ENCODE measurements at places on chromosomes 3 and 15.

- DNase-seq = no peak
Observed at GRCh38 chr3:117485841-117486240, 776.3 kb downstream of the TUSC7 start.

DNA sequence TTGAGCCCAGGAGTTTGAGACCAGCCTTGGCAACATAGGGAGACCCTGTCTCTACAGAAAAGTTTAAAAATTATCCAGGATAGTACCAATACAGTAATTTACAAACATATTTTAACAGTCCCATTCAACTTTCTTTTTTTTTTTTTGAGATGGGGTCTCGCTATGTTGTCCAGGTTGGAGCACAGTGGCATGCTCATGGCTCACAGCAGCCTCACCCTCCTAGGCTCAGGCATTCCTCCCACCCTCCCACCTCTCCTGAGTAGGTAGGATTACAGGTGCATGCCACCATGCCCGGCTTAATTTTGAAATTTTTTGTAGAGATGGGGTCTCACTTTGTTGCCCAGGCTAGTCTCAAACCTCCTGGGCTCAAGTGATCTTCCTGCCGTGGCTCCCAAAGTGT is 12.5 kb upstream of the MAP6D1 start:
- no peak for DNase-seq

- no peak for DNase-seq
Observed at GRCh38 chr15:54289590-54290136, 311.4 kb downstream of the UNC13C start.

GRCh38 chr3:76242886-76243753 is 457.8 kb upstream of the ZNF717 start:
- no peak for DNase-seq

DNA sequence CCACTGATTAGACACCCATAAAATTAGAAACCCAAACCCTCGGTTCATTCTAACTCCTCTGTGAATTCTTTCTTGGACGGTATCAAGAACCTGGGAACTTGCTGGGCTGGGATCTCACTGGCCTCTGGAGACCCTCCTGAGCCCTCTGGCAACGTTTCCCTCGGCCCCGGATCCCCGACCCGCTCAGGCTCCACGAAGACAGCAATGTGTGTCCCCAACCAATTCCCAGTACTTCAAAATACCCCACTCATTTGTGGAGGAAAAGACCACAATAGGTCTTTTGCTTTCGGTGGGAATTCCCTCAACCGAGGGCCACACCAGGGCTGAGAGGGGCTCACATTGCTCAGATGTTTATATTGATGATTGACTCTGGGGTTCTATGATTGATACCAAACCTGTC is 117.9 kb upstream of the PRR20G start:
- DNase-seq = no peak

- DNase-seq = no peak
Observed at GRCh38 chr3:186800285-186800684, 6.0 kb downstream of the RFC4 start.

GRCh38 chr15:60713119-60714084 is 234.5 kb upstream of the ICE2 start:
- DNase-seq = no peak

GRCh38 chr15:45088801-45089711 is 24.9 kb downstream of the DUOX2 start:
- DNase-seq = peak; percentile 1

GRCh38 chr3:38566215-38566528 is 70.0 kb downstream of the EXOG start:
- DNase-seq = no peak

- no peak for DNase-seq
Observed at GRCh38 chr3:160395297-160395696, 3.7 kb downstream of the IFT80 start.

DNA sequence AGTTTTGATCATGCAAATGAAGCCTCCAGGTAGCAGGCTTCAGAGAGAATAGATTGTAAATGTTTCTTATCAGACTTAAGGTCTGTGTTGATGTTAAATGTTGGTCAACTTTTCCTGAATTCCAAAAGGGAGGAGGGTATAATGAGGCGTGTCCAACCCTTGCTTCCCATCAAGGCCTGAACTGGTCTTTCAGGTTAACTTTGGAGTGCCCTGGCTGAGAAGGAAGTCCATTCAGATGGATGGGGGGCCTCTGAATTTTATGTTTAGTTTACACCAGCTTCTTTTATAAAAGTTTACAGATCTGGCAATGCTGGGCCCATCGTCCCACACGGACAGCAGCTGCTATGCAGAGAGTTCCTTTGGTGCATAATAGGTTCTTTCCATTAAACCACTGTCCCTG is 8.9 kb downstream of the CCDC13 start:
- DNase-seq = no peak

DNA sequence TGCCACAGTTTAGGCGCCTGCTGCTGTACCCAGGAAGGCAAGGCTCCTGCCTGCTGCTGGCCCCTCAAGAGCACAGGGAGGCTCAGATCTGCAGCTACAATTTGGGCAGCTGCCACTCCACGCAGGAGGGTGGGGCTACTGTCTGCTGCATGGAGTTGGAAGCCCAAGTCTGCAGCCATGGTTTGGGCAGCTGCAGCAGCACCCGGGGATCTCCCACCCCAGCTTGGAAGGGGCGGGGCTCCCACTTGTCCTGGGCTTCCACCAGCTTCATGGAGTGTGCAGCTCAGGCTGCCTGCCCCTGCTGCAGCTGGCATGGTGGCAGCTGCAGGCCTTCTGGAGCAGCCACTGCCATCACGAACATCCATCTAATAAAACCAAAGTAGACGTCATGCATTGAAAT is 512.9 kb downstream of the PYDC2 start:
- DNase-seq = no peak

- DNase-seq = no peak
Observed at GRCh38 chr3:183270344-183270743, 17.3 kb downstream of the B3GNT5 start.

DNA sequence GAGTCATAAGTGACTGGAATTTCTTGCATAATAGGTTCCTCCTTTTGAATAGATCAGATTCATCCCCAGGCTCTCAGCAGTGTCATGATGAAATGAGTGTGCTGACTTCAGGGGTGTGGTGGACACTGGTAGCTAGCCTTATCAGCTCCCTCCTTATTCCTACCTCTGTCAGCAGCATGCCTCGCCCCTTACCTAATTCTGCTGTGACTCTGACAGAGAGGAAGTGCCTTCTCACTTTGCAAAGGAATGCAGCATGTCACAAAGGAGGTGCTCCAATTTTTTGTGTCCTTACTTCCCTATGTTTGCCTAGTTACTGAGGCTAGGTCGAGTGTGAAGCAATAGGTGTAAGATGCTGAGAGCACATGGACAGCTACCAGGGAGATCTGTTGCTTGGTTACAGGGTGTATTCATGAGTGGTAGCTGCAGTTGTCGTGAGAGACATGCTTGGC is 90.6 kb downstream of the TNFAIP8L3 start:
- DNase-seq = no peak

DNA sequence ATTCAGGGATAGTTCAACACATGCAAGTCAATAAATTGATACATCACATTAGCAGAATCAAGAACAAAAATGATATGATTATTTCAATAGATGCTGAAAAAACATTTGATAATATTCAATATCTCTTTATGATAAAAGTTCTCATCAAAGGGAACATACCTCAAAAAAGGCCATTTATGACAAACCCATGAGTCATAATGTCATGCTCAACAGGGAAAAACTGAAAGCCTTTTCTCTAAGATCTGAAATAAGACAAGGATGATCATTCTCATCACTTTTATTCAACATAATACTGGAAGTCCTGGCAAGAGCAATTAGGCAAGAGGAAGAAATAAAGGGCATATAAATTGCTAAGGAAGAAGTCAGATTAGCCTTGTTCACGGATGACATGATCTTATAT is 54.1 kb upstream of the TMEM158 start:
- no peak for DNase-seq

DNA sequence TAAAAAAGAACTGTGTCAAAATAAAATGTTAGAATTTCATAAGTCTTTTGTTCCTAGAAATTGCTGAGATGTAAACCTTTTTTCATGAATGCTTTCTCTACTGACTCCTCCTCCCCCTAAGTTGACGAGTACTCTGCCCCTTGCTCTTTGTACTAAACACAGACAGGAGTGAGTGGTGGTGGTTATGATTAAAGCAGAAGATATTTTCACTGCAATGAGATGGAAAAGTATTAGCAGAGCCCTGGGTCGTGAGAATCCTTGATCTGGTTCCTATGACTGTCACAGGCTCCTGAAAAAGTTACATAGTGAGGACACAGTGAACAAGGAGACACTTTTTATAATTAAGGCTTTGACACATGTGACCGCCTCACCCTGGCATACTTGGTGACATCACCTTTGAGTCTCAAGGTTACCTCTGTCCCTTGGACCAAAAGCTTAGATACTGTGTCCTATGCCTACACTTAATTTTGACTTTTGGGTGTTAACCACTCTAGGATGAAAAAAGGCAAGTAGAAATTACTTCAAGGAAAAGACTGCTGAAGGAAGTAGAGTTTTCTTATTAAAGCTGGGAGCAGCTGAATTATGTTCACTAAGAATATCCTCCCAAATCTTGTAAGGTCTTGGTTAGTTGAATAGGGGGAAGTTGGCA is 130.4 kb upstream of the LYSMD4 start:
- no peak for DNase-seq

- DNase-seq = no peak
Observed at GRCh38 chr3:57130571-57131209, 34.5 kb downstream of the IL17RD start.

DNA sequence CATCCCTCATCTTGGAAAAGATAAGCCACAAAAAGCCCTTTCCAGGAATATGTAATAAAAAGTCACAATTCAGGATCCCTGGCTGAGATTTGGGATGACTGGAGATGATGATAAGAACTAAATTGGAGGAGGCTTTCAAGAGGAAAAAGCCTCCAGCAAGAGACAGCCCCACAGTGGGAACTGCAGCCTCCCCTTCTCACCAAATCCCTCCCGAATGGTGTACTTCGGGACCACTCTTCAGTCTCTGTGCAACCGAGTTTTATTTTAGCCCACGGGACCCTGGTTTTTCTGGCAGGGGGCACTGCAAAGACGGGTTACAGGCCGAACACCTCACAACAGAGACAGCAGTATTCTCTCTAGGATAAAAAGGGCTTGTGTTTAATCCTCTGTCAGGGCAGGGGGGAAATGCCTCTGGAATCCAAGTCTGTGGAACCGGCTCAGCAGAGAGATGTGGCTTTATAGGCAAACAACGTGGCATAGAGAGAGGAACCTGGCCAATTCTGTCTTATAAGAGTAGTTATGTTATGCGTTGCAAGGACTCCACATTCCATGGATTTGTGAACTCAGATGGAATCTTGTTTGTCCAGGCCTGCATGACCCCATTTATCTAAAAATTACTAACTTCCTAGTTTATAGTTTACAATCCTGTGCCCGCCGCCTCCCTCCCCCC is 1.2 kb upstream of the LMCD1 start:
- no peak for DNase-seq

GRCh38 chr3:85571835-85572234 is 613.0 kb downstream of the CADM2 start:
- DNase-seq = no peak

GRCh38 chr15:28885128-28885629 is 595 bp upstream of the APBA2 start:
- DNase-seq = no peak

- DNase-seq = no peak
Observed at GRCh38 chr3:150006794-150007193, 36.1 kb upstream of the PFN2 start.

DNA sequence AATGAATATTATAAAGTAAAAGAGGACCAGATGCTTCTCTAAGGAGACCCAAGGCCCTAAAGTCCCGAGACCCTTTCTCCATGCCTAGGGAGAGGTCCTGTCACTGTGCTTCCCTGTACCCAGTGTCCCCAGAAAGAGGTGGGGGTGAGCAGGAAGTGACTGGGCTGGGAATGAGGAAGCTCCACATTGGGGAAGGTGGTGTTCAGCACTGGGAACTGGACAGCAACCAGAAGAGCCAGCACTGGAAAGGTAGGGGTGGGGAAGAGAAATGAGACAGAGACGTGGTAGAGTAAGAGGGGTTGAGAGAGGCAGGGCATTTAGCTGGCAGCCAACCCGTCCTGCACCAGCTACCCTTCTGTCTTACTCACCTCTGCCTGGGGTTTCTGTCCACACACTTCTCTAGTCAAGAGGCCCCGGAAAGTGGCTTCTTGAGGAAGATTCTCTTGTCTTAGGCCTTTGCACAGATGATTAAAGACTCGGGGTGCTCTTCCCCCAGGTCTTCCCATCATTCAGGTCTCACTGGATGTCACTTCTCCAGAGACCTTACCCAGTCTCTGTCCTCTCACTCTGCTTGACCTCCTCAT is 12.2 kb downstream of the RRP9 start:
- DNase-seq = no peak

- no peak for DNase-seq
Observed at GRCh38 chr3:114668099-114668498, 374.3 kb downstream of the TIGIT start.

- DNase-seq = no peak
Observed at GRCh38 chr15:71276336-71276665, 161.0 kb downstream of the THSD4 start.

- no peak for DNase-seq
Observed at GRCh38 chr15:42736178-42736792, 643 bp downstream of the CDAN1 start.

- DNase-seq = no peak
Observed at GRCh38 chr3:114831861-114832260, 315.2 kb downstream of the ZBTB20 start.

- DNase-seq = no peak
Observed at GRCh38 chr3:15063656-15064286, 1.3 kb downstream of the MRPS25 start.

DNA sequence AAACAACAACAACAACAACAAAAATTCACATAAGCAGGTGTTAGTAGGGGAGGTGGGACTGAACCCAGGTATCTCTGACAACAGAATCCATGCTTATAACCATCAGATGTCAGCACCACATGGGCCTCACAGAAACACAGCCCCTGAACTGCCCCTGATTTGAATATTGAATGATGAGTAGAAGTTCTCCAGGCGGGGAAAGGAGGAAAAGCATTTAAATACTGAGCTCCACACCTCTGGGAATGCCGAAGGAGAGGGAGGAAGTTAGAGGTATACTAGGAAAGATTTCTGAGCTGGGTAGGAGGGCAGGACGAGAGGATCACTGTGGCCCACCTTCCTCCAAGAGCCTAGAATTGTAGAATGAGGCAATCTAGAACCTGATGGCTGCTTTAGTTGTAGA is 31.9 kb upstream of the EIF4A2 start:
- no peak for DNase-seq

Measured in NCI-H1930 (cell line).